ENCODE measurements at places on chromosomes 7 and 10.

GRCh38 chr10:27741173-27742091 is 4.2 kb downstream of the MKX start:
- DNase-seq, result no peak

DNA sequence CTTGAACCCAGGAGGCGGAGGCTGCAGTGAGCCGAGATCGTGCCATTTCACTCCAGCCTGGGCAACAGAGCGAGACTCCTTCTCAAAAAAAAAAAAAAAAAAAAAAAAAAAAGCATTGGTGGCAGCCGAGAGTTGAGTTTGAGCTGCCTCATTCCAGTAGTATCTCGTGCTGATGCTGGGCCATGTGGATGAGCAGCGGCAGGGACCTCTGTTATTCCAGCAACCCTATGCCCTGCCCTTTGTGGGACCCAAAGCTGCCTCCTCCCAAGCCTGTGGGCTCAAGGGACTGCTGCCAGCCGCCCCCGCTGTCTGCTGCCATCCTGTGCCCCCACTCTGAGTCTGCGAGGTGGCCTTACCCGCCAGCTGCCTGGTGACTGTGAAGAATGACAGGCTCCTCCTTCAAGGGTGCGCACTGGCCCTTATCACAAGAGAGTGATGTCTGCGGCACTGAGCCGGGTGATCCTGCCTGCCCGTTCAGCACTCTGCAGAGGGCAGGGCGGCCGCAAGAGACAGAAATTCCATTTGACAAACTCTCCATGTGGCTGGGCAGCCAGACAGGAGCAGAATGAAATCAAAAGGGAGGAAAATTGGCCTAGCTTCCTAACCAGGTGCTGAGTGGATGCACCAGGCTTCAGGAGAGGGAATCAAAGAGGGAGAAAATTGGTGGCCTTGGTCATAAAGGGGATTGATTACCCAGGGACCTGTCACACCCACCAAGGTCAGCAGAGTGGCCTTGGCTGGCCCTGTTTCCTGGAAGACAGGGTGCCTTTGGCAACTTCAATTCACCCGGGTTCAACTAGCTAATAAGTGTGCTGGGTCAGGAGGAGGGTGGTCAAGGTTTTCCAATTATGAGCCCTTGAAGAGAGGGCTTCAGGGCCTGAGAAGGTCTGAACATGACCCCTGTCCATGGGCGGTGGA is 65.3 kb upstream of the ZMIZ1 start:
- DNase-seq, result no peak

DNA sequence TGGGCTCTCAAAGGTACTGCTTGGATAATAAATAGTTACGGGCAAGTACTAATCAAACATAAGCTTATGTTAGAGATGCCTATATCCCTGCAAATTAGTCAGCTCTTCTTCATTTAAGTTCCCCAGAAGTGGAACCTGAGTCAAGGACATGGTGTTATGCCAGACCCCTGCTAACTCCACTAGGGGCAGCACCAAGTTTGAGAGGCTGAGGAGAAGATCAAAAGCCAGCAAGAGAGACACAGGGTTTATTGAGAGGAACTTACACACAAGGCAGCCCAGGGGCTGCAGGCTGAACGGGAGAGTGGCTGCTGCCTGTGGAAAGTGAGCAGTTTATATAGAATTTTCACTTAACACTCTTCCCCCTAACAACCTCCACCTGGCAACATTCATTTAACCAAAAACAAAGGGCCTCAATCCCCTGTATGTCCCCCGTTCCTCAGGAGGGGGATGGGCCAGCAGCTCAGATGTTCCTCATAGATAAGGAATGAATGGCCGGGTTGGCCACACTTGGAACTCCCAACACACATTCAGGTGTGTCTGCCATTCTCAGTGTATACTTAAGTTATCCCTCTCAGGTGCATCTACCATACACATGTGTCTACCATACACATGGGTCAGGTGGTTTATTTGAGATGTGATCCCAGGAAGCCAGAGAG is 62.6 kb upstream of the GHITM start:
- no peak for DNase-seq

GRCh38 chr7:134702366-134703240 is 56.0 kb downstream of the BPGM start:
- DNase-seq, result no peak

DNA sequence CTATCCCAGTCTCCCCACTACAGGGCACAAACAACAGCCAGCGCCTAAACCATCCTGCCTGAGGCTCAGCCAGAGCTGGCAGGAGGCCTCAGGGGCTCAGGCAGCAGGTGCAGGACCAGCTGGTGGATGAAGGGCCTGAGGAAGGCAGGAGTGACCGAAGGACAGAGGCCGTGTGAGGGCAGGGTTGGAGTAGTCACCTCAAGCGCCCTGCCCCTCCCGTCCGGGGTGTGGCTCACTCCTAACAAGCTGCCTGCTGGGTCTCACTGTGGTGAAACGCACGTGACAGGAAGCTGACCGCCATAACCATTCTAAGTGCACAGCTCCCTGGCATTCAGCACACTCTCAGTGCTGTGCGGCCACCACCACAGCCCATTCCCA is 281.1 kb downstream of the ELFN1 start:
- DNase-seq, result no peak

GRCh38 chr10:6819301-6819700 is 239.2 kb upstream of the PRKCQ start:
- no peak for DNase-seq

DNA sequence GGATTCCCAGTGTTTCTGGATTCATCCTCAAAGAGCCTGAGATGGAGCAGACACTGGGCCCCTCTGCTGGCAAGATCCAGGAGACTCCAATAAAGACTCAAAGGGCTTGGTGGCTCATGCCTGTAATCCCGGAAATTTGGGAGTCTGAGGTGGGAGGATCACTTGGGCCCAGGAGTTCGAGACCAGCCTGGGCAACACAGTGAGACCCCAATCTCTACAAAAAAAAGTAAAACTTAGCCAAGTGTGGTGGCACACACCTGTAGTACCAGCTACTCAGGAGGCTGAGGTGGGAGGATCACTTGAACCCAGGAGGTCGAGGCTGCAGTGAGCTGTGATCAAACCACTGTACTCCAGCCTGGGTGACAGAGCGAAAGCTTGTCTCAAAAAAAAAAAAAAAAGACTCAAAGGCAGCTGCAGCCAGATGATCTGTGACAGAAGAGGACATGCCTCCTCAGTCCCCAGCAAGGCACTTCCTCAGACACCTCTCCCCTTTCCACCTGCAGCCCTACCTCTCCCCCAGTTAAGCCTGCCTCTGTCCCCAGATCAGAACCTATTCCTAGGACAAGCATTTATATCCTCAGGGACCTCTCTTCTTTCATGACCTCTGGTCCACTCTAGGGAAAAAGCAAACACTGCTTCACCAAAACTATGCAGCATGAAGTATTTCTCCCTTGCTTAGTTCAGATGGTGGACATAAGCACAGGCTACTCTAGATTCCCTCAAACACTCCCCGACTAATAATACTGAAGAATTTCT is 27.9 kb downstream of the PDLIM1 start:
- no peak for DNase-seq

GRCh38 chr10:4708123-4708759 is 117.8 kb upstream of the AKR1E2 start:
- DNase-seq, result no peak

Measured in epithelial cell of prostate (primary cell).